ENCODE measurements at places on chromosomes 4 and X.

DNA sequence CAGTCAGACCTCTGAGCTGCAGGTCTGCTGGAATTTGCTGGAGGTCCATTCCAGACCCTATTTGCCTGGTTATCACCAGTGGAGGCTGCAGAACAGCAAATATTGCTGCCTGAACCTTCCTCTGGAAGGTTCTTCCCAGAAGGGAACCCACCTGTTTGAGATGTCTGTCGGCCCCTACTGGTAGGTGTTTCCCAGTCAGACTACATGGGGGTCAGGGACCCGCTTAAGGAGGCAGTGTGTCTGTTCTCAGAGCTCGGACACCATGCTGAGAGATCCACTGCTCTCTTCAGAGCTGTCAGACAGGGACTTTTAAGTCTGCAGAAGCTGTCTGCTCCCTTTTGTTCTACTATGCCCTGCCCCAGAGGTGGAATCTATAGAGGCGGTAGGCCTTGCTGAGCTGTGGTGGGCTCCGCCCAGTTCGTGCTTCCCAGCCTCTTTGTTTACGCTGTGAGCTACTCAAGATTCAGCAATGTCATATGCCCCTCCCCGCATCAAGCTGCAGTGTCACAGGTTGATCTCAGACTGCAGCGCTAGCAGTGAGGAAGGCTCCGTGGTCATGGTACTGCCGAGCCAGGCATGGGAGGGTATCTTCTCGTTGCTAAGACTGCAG, 44.1 kb upstream of the KDR start:
- no peak for DNase-seq

GRCh38 chr4:56723201-56723605, 42.1 kb upstream of the HOPX start:
- DNase-seq: no peak

DNA sequence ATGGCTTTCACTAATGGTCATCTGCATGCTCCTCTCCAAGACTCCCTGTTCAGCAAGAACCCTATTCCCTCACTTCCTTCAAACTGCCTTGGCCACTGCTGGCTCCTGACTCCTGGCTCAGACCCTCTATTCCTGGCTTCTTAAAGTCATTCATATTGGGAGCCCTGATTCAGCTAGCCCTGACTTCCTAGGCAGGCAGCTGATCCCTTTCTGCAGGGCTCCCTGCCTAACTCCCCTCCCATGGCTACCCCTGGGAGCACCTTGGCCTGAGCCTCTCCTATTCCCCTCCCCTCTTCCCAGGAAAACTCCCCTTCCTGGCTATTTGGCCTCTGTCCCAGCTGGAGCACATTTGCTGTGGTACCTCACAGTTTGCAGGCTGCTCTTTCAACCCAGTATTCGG, 154.9 kb upstream of the PJA1 start:
- DNase-seq: no peak

DNA sequence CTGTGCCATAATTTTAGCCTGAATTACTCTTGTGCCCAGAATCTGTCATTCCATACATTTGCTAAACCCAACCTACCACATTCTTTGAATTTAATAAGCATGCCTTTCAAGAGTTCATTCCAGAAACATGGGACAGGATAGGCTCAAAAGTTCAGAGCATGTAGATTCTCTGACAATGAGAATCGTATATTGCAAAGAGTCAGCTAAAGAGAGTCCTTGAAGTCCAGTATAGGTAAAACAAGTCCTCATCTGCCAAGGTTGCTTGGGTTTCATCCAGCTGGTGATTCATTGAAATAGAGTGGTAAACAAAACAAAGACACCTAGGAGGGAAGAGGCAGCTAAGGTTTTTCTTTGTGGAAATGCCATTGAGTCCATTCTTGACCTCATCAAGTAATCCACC, 249.3 kb upstream of the DIPK2B start:
- DNase-seq: no peak

- DNase-seq: no peak
Observed at GRCh38 chr4:153579872-153580271, 104.2 kb upstream of the TLR2 start.

- DNase-seq: no peak
Observed at GRCh38 chr4:182877326-182877883, 39.8 kb downstream of the DCTD start.

DNA sequence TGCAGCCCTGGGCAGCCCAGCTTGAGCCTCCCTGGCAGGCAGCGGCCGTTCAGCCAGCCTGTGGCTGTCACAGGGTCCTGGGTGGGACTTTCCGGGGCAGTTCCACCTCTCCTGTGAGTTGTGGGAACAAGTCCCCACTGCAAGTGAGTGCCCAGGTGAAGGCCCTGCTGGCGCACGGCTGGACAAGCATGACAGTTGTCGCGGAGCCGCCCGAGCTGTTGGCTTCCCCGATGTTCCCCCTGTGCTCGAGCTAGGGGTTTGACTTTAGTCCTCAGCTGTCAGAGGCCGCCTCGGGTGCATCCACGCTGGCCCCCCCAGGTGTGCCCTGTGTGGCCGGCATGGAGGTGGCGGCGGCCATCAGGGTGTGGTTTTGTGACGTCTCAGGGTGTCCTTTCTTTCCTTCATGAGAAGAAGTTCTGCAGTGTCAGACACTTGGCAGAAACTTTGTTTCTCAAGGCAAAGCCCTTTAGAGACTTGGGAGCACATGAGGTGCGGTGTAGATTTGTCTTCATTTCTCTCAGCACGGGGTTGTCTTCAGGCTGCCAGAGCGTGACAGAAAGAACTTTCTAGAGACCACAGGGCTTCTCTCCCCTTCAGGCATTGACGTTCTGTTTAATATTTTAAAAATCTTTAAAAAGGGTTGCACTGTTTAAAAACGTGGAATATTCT, 69.4 kb upstream of the HGFAC start:
- DNase-seq: no peak

DNA sequence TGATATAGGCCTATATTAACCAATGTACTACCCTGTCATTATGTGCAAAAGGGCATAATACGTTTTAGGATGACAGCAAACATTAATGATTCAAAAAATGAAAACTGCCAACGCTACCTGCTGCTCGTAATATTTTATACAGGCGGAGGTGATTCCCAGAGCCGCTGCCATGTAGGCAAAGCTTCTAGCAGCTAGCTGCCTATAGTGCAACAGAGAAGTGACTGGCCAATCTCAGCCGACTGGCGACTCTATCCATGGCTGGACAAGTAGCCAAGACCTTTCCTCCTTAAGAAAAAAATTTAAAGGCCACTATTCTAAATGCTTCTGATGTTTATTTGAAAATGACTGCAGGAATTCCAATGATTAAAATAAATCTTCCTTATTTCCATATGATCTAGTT, 1.9 kb downstream of the PPARGC1A start:
- DNase-seq: no peak
